ENCODE measurements at places on chromosomes 2 and 18.
A peak's percentile ranks its signal among the peaks of the same experiment; 100 is the strongest.

GRCh38 chr2:142542431-142542910, 335.0 kb upstream of the KYNU start:
- DNase-seq, result no peak

GRCh38 chr2:29753671-29754444, 167.5 kb downstream of the ALK start:
- DNase-seq, result no peak

DNA sequence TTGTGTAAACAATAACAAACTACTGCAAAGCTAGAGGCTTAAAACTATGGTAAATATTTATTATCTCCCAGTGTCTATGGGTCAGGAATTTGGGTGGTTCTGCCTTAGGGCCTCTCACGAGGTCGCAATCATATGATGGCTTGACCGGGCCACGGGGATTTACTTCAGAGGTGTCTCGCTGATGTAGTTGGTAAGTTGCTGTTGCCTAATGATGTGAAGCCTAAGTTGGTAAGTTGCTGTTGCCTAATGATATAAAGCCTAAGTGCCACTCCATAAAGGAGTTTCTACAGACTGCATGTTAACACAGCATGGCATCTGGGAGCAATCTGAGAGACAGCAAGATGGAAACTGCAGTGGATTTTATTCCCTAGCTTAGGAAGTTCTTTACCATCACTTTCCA, 35.8 kb downstream of the FMNL2 start:
- no peak for DNase-seq

- no peak for DNase-seq
These were observed 53.4 kb downstream of the FHOD3 start for GRCh38 chr18:36350839-36351469.

- peak; percentile 86 for DNase-seq
These were observed 781 bp upstream of the SOX11 start for GRCh38 chr2:5691221-5691984.

- DNase-seq, result no peak
These were observed 84.4 kb upstream of the TWIST2 start for GRCh38 chr2:238763471-238763995.

GRCh38 chr18:58117786-58118403, 73.9 kb downstream of the NEDD4L start:
- DNase-seq, result no peak
